ENCODE measurements at places on chromosomes 6 and 20.

DNA sequence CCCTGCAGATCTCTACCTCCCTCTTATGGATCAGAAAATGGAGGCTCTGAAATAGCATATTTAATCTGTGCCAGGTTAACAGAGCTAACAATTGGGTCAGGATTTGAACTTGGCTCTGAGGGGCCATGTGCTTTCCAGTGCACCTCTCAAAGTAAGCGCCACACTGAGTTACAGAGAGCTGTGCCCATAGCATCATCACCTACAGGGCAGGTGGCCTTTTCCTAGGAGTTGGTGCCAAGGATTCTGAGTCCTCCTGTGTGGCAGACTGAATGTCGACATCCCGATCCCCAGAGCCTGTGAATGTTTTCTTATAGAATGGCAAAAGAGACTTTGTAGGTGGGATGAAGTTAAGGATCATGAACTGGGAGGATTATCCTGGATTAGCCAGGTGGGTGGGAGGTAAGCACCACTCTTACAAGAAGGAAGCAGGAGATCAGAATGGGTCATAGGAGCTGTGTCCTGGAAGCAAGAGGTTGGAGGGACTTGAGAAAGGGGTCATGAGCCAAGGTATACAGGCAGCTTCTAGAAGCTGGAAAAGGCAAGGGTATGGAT lies 68.0 kb upstream of the TBC1D7 start:
- DNase-seq = no peak

GRCh38 chr6:30207619-30208295 lies 5.4 kb downstream of the TRIM26 start:
- DNase-seq = no peak

DNA sequence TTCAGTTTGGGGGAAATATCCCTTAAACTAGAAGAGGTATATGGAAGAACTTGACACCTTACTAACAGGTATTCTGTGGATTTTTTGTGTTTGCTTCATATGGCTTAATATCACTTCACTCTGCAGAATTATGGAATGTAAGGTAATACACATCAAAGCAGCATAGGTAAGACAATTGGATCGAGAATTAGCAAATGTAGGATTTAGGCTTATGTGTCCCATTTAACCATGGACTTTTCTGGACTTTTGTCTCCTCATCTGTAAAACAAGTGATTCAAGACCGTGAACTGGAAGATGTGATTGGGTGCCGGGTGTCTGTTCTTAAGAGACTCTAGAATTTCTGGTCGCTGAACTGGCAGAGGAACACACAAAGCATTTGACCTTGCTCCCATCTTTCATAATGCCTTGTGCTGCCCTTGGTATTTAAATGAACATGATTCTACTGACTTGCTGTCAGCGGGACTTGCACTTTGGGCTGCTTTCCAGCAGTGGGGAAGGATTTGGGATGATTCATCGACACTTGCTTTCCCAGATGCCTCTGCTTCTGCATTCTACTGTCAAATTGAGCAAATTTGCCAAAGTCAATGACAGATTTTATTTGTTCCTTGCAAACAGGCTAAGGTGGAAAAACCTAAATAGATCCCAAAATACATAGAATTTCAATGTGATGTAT lies 199.8 kb downstream of the PLCB1 start:
- peak; percentile 36 for DNase-seq

DNA sequence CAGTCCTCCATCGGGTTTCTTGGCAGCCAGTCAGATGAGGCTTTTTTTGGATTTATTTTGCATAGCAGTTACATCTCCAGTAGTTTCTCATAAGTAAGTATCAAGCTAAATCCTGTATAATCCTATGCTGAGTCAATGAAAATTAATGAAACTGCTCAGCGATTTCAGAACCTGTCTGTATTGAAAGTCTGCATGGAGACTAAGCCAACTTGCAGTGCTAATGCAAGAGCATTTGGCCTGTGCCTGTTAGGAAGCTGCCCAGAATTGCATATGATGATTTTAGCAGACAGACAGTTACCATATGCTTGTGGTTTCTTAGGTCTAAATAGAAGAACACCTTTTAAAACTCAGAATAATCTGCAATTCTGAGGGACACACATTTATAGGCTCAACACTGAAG lies 25.2 kb upstream of the LRRN4 start:
- DNase-seq = no peak

- DNase-seq = no peak
These were observed 4.3 kb downstream of the AKAP7 start for GRCh38 chr6:131139599-131139998.

GRCh38 chr20:62215991-62216635 lies 4.0 kb downstream of the HRH3 start:
- no peak for DNase-seq

GRCh38 chr6:118146584-118146983 lies 239.5 kb downstream of the SLC35F1 start:
- no peak for DNase-seq

GRCh38 chr6:30799210-30799609 lies 54.9 kb upstream of the IER3 start:
- no peak for DNase-seq

DNA sequence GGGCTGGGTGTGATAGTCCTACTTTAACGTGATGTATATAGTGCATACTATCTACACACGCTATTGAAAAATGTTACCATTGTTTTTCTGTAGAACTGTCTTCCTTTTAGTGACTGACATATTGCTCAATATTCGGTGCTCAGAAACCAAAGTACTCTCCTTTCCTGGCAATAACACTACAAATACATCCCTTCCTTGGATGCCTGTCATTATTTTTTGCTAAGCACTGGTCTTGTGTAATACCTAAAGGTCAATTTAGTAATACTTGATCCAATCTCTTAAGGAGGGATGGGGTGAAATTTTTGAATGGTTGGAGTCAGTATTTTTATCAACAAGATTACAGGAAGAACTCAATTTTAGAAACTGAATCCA lies 23.9 kb downstream of the CNR1 start:
- no peak for DNase-seq

DNA sequence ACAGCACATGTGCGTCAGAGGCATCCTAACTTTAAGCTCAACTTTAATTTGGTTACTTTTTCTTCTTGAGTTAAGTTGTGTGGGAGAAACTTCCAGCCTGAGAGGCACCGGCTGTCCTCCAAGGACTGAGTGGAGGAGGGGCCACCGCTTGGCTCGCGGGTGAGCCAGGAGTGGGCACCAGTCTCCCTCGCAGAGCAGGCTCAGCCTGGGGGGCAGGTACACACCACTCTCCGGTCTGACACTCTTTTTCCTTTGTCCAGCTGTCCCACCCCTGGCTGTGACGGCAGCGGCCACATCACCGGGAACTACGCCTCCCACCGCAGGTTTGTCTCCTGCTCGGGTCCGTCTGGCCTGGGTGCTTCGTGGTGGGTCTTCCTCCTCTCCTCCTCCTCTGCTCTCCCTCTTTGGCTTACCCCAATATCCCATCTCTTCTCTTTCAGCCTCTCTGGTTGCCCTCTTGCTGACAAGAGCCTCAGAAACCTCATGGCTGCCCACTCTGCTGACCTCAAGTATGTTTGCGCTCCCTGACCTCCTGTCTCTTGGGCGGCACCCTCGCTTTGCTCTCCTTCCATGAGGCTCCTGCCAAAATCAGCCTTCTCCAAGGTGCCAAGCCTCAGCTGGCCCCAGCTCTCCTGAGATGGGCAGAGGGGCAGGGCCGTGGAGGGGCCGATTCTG lies 32.6 kb upstream of the PCMTD2 start:
- no peak for DNase-seq

DNA sequence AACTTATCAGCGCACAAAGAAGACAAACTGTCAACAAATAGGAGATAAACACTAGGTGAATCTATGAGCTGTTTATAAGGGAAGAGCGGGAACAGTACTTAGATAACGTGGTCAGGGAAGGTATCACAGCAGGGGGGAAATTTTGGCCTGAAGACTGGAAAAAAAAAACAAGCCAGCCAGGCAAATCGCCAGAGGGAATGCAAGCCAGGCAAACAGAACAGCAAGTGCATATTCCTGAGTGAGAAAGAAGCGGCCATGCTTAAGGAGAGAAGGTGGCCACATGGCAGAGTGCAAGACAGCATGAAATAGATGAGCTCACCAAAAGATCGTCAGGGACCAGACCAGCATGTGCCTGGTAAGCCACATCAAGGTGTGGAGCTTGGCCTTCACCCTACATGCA lies 466.5 kb upstream of the ARID1B start:
- no peak for DNase-seq

DNA sequence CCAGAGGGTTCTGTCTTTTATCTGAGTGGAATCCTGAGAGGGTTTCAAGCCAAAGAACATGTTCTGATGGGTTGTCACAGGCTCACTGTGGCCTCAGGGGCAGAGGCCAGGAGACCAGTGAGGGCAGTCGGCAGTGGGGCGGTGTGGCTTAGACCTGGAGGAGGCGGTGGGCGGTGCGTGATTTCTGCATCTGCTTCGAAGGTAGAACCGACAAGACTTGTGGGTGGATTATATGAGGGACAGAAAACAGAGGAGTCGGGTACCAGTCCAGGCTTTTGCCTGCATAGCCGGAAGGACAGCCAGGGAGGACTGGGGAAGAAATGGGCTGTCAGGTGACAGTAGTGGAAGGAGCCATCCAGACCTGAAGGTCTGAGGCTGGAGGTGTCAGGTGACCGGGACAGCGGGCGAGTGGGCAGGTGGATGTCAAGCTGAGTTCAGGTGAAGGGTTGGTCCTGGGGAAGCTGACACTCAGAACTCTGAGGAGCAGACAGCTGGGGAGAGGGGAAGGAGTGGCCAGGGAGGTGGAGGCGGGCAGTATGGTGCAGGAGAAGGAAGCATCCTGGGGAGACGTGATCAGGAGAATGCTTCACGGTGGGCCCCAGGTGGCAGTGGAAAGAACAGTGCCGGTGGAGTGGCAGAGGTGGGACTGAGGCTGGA lies 3.1 kb downstream of the CTSZ start:
- DNase-seq = no peak

GRCh38 chr6:132780770-132781371 lies 17.6 kb downstream of the SLC18B1 start:
- peak; percentile 9 for DNase-seq

- no peak for DNase-seq
These were observed 10.2 kb downstream of the DYNLRB1 start for GRCh38 chr20:34526466-34526865.

- no peak for DNase-seq
These were observed 77.8 kb downstream of the CD164 start for GRCh38 chr6:109304284-109305015.

GRCh38 chr20:62970307-62971210 lies 18.1 kb downstream of the SLC17A9 start:
- no peak for DNase-seq

DNA sequence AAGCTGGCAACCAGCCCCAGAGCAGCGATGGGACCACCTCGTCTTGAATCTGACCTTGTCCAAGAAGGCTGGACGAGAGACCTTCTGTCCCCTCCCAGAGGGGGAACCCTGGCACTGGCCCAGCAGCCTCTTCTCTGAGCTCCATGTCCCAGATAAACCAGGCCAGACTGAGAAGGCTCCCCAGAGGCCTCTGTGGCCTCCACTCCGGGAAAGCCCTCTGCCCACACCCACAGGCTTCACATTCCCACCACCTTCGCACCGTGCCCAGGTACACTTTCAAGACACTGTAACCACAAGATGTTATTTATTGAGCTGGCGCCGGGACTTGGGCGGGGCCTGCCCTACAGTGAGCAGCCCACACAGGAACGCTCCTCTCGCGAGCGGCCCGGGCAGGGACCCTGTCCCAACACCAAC lies 33.2 kb downstream of the ADA start:
- no peak for DNase-seq

DNA sequence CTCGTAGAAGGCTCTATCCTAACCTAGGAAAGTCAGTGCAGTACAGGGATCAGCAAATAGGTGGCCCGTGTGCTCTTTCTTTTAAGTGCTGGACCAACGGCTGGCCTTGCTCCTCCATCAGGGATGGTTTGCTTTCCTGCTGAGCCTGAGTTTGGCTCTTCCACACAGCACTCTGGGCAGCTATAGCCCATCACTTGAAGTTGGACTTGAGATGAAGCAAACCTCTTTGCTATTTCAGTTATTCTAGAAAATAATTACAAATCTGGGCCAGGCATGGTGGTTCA lies 66.9 kb upstream of the KCNK16 start:
- DNase-seq = no peak

GRCh38 chr6:89084954-89085353 lies 4.4 kb downstream of the PNRC1 start:
- no peak for DNase-seq

DNA sequence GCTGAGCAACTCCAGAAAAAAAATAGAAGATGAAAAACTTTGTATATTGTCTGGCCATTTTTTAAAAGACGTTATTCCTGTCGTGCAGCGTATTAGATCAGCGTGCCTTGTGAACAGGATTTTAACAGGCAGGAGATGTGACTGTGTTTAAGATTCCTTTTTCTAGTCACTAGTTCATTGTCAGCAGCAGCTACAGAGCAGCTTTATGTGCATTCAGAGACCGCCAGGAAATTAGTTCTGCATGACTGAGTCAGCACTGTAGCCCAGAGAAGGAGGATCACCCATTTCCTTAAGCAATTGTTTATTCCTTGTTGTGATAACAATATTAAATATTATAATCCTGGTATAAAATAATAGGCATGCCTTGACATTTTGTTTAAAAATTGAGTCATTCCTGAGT lies 75.4 kb upstream of the ADGRB3 start:
- no peak for DNase-seq

GRCh38 chr6:52022675-52023074 lies 64.7 kb downstream of the PKHD1 start:
- no peak for DNase-seq

DNA sequence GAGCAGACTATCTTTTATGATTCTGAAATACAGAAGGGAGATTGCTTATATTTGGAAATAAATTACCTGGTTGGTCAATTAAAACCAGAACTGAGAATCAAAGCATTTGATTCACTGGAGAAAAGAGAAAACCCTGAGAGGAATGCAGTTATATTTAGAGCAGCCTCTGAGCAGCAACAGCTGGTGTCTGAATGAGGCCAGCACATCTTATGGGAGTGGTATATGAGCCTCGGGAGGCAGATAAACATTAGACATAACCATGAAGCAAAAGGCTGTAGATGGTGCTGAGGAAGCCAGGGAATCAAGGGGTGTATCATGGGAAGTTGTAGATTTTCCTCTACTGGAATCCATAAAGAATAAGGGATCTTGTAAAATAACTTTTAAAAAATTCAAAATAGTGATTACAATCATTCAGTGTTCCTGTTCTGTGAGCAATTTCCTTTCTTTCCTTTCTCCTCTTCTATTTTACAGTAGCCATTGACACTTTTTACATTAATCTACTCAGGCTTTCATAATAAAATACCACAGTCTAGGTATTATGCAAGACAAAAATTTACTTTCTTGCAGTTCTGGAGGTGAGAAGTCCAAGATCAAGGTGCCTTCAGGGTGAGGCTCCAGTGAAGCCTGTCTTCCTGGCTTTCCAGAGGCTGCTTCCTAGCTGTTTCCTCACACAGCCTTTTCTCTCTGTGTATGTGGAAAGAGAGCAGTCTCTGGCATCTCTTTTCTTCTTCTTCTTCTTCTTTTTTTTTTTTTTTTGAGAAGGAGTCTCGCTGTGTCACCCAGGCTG lies 32.8 kb upstream of the ENPP5 start:
- DNase-seq = no peak
